ENCODE measurements at places on chromosomes 12 and 14. TPM values are rescaled to one million over a fixed set of nuclear protein-coding genes. Genes with fewer than 3 reads are reported as not detected.

DNA sequence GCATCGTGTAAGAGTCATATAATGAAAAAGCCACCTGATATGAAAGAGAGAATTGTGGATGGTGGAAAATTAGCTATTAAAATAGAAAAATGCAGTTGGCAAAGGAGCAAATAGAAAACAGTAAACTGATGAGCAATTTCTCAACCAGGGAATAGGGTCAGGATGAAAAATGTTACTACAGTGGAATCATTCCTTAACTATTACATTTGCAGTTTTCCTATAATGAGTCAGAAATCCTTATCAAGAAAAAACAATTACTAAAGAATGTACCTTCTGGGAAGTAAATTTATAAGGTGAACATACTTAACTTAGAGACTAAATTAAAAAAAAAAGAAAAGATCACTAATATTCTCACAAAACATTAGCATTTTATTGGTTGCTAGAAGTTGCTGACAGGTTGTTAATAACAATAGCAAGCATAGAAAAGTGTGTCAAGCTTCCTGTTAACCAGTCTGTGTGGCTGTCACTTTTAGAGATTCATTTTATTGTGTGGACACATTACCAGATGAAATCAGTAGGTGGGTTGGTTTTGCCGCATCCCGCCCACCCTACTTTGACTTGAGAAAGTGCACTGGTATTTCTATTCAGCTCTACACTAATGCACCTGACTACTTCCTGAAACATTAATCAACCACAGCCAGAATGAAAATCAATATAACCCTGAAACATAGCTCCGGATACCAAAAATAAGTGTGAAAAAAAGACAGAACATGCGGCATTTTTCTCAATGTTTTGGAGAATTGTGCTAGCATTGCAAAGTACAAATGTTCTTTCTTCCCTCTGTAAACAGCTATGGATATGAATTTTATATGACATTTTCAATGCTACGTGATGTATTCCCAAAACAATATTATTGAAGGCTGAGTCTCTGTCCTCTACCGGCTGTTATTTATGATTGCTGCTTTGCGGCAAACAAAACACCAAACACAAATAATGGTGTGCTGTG, 576.7 kb downstream of the SLC16A7 start:
- DNase-seq = no peak

DNA sequence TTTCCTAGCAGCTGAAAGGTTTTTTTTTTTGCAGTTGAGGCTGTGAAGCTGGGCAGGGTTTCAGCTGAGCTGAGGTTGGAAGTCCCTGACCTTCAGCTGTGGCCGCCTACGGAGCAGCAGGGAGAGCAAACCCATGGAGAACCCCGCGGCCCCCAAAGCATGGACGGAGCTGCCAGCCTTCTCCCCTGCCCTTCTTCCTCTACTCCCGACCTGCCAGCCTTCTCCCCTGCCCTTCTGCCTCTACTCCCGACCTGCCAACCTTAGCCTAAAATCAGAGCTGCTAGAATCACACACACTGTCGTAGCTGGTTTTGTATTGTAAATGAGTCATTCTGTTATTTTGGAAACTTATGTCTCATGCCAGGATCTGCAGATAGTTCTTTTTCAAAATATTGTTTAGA, 74.6 kb downstream of the PPP2R5C start:
- no peak for DNase-seq

- no peak for DNase-seq
Measured at GRCh38 chr14:103533137-103533998, 4.4 kb downstream of the TRMT61A start.

- no peak for DNase-seq
Measured at GRCh38 chr12:113837528-113838296, 128.4 kb downstream of the RBM19 start.

DNA sequence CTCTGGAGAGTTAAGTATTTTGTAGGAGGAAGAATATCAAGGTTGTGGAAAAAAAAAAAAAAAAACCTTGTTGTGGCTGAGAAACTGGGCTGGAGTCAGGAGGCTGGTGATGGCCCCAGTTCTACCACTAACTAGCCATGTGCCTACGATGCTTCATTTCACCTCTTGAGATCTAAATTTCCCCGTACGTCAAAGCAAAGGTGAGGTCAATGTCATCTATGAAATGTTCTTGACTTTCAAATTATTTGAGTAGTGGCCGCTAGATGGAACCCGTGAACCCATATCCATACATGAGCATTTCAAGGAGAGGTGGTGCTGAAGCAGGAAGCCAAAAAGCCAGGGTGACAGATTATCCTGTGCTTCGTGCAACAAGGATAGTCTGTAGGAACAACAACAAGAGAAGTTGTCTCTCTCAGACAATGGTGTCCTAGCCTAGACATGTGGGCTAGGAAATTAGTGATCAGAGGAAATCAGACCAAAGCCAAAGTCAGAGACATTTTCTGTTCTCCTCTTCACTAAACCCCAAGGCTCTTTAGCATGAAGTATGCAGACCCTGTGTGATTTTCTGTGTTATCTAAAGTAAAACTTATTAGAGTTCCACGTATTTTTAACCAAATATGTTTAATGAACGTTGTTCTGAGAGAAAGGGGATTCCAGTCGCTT, 95.5 kb upstream of the ETV6 start:
- DNase-seq = no peak

DNA sequence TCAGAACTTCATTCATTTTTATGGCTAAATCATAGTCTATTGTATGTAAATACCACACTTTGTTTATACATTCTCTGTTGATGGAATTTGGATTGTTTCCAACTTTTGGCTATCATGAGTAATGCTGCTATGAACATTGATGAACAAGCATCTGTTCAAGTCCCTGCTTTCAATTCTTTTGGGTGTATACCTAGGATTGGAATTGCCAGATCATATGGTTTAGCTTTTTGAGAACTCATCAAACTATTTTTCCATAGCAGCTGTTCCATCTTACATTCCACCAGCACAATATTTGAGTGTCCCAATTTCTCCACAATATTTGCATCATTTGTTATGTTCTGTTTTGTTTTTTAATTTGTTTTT, 52.3 kb upstream of the CCND2 start:
- DNase-seq = no peak

SERPINA6 gene
- not detected for total RNA-seq

RALGAPA1 gene
- total RNA-seq = 49.7 TPM

GRCh38 chr14:71524320-71524982, 407.8 kb upstream of the RGS6 start:
- no peak for DNase-seq

CACNA2D4 gene
- total RNA-seq = 8.0 TPM

GRCh38 chr12:29901585-29901984, 117.8 kb upstream of the TMTC1 start:
- no peak for DNase-seq

- DNase-seq = no peak
Measured at GRCh38 chr12:83691730-83692129, 1005.0 kb downstream of the TMTC2 start.

HHIPL1 gene
- 0.17 TPM for total RNA-seq

KRT1 gene
- total RNA-seq = not detected

DNA sequence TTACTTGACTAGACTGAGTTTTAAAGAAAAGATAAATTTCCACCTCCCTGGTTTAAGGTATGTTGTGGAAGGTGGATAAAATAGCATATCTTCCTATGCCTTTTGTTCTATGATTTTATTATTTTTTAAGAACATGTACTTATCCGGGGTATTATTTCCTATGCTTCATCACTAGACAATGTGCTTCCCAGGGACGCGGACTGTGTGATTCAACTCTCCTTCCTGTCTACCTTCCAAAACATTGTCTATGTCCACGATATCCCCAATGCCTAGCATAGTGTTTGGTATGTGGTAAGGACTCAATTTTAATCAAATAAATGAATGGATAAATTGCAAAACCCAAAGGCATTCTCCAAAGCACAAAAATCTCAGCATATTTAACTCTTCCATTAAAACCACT, 8.3 kb upstream of the CCND2 start:
- DNase-seq = no peak

GRCh38 chr14:35337269-35338255, 45.4 kb downstream of the PSMA6 start:
- no peak for DNase-seq

GRCh38 chr14:61720741-61721140, 25.4 kb downstream of the HIF1A start:
- no peak for DNase-seq

DNA sequence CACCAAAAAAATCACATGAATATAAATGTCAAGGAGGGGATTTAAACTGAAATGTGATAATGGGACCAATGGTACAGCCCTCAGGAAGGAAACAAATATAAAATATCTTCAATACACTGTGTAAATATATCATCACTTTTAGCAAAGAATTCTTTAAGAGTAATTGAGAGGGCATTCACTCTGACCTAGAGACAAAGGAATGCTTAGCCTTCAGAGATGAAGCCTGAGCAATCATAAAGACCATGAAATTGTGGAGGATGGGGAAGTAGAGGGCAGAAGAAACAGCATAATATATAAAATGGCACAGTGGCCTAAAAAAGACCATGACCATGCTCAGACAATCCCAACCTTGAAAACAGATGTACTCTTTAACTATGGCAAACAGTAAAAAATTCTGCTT, 20.4 kb downstream of the YAF2 start:
- no peak for DNase-seq

DPY19L2 gene
- total RNA-seq = 8.7 TPM

DNA sequence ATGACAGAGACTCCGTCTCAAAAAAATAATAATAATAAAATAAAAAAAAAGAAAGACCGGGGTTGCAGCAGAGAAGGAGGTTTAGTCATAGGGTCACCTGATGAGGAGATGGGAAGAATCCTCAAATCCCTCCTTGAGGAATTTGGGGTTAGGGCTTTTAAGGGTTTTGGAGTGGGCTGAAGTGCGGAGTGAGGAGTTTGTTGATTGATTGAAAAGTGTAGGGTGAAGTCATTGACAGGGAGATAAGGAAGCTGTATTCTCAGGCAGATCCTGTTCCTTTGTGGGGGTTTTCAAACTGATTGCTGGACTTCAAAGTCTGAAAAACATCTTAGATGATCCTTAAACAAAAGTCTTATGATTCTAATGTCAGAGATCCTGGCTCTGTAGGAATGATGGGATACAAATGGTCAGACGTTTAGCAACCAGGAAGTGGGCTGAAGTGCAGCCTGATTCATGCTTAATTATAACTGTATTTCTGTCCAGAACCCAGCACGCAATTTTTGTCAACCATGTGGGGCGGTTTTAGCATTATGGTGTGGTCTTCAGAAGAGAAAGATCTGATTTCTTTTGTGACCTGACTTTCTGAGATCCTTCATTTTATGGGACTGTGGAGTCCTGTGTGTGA, 16.0 kb downstream of the FNTB start:
- DNase-seq = no peak

DNA sequence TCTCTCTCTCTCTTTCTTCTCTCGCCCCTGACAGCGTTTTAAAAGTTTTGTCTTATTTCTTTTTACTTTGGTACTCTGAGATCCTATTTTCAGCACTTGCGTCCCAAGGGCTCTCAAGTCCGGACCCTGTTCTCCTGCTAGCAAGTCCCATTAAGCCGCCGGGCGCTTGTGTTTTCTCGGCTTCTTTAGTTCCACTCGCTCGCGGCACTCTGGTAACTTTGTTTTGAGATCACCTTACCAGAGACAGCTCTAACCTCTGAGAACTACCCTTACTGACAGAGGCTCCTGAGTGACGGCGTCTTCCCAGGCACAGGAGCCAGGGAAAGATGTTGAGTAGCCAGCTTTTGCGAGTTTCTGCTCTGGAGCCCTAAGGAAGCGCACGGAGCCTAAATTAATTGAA, 2.7 kb upstream of the MYF5 start:
- no peak for DNase-seq

DNA sequence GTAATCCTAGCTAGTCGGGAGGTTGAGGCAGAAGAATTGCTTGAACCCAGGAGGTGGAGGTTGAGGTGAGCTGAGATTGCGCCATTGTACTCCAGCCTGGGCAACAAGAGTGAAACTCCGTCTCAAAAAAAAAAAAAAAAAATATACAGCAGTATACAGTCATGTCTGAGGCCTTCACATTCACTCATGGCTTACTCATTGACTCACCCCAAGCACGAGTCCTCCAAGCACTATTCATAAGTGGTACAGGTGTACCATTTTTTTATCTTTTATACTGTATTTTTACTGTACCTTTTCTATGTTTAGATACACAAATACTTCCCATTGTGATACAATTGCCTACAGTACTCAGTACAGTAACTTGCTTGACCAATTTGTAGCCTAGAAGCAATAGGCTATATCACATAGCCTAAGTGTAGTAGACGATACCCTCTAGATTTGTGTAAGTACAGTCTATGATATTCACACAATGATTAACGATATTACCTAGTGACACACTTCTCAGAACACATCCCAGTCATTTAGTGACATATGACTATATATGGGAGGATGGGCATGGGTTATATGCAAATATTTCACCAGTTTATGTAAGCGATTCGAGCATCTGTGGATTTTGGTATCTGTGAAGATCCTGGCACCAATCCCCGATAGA, 12.2 kb downstream of the LLPH start:
- DNase-seq = no peak

GRCh38 chr14:77554207-77554606, 55.6 kb upstream of the ISM2 start:
- no peak for DNase-seq

DNA sequence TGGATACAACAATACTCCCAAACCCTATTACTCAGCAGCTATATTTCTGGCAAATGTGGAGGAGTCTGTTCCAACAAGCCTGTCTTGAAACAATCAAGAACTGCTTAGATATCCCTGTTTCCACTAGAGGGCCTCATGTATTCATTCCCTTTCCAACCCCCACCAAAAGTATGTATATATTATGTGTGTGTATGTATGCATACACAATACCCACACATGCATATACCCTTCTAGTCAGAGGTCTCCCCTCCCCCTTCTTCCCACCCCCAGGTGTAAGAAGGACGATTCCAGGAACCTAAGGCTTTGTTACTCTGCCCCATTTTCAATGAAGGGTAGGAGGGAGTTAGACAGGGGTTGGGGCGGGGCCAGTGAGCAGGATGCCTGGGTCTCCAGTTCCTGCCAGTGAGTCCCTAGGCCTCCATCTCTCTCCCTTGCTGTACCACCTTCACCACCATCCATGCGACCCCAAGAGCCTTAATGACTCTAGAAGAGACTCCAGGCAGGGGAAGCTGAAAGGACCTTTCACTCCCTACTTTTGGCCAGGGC, at the start of gene DGKA:
Gene DGKA (plus strand): TSS at position 392 of the 546 bp plus-strand sequence. CDS start 5,342 bp downstream, outside the sequence.
- peak; percentile 78 for DNase-seq

DNA sequence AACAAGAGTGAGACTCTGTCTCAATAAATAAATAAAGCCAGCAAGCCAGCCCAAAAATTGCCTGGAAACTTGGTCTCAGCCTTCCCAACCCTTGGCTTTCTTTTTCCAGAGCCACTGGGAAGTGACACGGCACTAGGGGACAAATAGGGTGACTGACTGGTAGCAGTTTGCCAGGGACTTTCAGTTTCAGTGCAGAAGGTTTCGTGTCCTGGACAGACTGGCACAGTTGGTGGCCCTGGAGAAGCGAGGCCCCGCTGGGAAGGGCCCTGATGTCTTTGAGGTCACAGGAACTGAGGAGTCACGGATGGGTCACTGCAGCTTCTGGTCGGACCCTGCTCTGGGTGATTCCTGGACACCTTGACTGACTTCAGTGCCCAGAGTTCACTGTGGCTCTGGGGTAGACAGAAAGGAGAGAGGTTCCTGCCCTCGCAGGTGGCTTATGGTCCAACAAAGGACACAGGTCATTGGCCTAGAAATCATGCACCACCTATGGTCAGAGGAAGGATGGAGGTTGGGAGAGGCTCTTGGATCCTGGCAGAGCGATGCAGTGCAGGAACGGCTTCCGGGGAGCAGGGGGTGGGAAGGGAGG, 2.7 kb downstream of the LRRC43 start:
- DNase-seq = no peak

Measured in activated naive CD8-positive, alpha-beta T cell treated with anti-CD3 and anti-CD28 coated beads, Interleukin-2, amount 10 ng/mL, durations not matched to agents 7 days and 5 days (primary cell).